ENCODE measurements at places on chromosomes 5 and 9.

DNA sequence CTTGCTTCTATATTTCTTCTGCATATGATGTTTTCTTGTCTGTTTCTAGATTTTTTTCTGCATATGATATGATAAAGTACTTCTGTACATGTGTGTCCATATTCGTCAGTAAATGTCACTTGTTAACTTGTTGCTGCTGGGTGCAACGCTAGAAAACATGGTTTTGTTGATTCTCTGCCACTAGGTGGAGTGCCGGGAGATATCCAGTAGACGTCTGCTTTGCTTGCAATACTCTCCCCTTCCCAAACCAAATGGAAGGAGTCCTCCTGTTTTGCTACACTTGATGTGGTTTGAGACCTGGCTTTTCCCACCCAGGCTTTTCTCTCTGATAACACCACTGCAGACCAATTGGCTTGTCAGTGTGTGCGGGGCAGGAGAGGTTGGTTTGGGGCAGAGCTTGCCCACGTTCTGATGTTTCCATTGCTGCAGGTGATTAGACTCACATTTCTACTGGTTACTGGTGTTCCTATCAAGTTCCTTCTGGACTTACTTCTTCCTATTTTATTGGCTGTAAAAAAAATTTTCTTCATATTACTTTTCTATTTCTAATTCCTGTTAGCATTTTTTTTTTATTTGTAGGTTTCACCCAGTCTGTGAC, 900.0 kb upstream of the CDH10 start:
- DNase-seq = no peak

DNA sequence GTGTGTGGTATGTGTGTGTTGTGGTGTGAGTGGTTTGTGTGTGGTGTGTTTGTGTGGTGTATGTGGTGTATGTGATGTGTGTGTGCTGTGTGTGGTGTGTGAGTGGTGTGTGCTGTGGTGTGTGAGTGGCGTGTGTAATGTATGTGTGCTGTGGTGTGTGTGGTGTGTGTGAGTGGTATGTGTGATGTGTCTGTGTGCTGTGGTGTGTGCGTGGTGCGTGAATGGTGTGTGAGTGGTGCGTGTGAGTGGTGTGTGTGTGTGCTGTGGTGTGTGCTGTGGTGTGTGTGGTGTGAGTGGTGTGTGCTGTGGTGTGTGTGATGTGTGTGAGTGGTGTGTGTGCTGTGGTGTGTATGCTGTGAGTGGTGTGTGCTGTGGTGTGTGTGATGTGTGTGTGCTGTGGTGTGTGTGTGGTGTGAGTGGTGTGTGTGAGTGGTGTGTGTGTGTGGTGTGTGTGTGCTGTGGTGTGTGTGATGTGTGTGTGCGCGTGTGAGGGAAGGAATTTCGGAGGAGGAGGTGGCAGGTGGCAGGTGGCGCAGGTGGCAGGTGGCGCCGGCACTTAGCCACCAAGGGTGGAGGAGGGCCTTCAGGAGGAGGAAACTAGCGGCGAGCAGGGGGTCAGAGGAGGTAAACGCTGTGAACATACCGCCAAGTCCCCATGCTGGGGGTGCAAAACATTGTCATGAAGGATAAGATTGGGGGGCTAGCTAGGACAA, 191.8 kb downstream of the MELK start:
- DNase-seq = no peak

GRCh38 chr5:124732428-124733328, 13.8 kb downstream of the ZNF608 start:
- no peak for DNase-seq

GRCh38 chr9:96156171-96156974, 145.6 kb downstream of the HSD17B3 start:
- DNase-seq = no peak

GRCh38 chr5:112917453-112917995, 4.5 kb downstream of the REEP5 start:
- no peak for DNase-seq

DNA sequence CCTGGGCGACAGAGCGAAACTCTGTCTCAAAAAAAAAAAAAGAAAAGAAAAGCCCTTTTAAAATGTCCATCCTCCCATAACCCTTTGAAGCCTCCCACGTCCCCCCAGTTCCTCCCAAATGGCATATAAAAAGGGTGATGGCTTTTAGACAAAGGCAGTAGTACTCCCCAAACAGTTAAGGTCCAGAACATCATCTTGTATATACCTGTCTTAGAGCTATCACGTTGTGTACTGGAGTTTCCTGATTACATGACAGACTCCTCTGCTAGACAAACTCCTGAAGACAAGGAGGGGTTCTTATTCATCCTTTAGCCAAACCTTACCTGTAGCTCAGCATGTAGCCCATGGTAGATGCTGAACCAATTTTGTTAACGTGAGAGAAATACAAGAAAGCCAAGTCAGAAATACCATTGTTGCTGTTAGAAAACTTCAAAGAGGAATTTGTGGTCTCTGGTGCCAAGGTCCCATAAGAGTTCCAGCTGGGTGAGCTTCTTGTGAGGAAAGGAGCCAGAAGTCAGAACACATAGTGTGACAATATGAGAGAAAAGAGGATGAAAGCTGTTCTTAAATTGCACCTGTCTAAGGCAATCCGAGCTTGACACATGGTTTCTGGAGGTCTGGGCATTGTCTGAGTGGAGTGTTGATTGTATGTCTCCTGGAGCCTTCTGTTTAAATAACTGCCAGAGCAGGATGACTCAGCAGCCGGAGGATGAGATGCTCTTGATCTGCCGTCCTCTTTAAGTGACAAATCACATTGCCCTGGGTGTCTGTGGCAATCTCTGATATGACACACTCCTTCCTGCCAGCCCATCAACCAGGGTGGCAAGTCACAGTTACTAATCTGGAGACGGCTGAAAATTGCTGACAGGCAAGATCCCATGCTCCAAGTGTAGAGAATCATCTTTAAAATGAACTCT, 69.1 kb downstream of the ARRDC3 start:
- peak; percentile 74 for DNase-seq

DNA sequence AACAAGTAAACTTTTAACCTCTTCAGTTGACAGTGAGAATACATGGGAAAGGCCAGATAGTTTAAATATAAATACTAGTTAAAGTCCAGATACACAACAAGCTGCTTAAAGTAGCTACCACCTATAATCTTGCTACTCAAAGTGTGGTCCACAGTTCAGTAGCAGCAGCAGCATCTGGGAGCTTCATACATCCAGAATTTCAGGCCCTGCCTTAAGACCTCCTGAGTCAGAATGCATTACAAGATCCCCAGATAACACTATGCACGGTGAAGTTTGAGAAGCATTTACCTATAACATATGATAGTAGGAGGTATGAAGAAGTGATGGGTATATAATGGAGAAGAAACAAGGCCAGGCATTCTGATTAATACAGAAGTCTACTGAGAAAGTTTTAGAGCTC, 244.5 kb downstream of the EFNA5 start:
- no peak for DNase-seq

DNA sequence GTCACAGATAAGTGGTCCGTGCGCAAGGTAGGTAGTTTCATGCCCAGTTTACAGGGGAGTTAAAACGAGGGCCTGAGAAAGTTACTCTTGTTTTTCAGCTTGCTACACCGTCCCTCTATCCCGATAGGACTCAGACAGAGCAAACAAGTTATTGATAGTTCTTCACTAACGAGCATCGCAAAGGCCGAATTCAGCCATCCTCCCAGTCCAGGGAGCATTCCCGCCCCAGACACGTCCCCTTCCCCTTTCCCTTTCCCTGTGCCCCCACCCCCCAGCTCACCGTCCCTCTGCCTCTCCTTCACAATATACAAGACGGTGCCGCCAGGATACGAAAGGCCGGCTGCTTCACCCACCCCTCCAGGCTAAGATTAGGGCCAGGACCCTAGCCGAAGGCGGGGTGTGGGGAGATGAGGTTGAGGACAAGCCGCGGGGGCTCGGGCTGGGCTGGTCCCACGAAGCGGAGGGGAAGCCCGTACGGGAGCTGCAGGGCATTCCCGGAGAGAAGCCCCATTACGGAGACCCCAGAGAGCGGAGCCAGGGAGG, 599 bp downstream of the KIAA1191 start:
- DNase-seq = no peak

GRCh38 chr5:139677736-139678613, 29.8 kb downstream of the CXXC5 start:
- no peak for DNase-seq

- DNase-seq = no peak
Measured at GRCh38 chr9:121071756-121072421, 2.9 kb upstream of the CNTRL start.

GRCh38 chr9:36346569-36346968, 53.5 kb downstream of the RNF38 start:
- DNase-seq = no peak

GRCh38 chr9:89042984-89043383, 51.7 kb downstream of the S1PR3 start:
- DNase-seq = no peak

GRCh38 chr5:31861601-31862000, 222.7 kb downstream of the PDZD2 start:
- no peak for DNase-seq

GRCh38 chr5:161546095-161546469, 443 bp downstream of the GABRB2 start:
- DNase-seq = no peak

GRCh38 chr5:151779531-151780125, 7.9 kb downstream of the G3BP1 start:
- no peak for DNase-seq

GRCh38 chr5:119187776-119188529, 117.1 kb downstream of the DMXL1 start:
- no peak for DNase-seq

DNA sequence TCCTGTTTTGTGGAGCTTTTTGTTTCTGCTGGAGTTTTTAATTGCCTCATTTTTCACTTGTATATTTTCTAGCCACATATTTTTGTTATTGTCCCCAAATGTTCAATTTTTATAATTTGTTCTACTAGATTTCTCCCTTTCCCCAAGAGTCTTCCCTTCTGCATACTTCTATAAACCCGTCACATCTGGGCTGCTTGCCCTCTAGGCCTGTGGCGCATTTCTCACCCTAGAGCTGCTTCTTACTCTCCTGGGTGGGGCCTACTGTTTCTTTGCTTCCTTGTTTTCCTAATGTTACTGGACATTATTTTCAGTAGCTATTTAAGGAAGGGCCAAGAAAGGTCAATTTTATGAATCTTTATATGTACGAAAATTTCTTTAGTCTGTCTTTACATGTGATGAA, 51.5 kb downstream of the NXNL2 start:
- DNase-seq = no peak

DNA sequence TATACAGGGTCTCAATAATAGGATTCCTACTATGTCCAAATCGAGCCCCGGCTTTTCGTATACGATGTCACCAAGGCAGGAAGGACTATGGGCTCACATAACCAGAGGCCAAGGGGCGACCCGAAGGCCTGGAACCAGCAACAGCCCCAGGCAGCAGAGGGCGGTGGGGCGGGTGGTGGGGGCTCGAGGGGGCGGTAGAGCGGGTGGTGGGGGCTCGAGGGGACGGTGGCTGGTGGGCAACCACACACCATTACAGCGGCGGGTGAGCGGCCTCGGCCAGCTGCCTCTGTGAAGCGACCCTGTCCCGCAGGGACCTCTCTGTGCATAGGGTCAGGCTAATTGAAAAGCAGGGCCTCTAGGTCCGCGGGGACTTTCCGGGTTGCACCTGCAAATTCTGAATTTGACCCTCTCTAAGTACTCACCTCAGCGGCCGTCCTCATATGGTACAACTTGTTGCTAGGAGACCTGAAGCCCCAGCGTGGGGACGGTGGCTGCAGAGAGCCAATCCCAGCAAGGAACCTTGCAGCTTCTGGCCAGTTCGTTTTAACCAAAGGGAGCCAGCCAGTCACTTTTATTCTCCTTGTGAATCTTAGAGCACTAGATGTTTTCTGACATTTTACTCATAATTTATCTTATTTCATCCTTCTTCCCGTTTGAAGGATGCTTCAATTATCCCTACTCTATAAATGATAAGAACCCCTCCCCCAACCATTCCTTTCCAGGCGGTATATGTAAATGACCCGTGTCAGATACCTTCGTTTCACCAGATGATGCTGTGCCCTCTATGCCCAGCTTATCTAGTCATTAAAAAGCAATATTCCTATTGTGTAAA, at the start of gene NME5:
Gene NME5, minus strand, starts transcription at position 480 of the 832 bp plus-strand sequence. CDS start 648 bp downstream, outside the sequence.
- no peak for DNase-seq

DNA sequence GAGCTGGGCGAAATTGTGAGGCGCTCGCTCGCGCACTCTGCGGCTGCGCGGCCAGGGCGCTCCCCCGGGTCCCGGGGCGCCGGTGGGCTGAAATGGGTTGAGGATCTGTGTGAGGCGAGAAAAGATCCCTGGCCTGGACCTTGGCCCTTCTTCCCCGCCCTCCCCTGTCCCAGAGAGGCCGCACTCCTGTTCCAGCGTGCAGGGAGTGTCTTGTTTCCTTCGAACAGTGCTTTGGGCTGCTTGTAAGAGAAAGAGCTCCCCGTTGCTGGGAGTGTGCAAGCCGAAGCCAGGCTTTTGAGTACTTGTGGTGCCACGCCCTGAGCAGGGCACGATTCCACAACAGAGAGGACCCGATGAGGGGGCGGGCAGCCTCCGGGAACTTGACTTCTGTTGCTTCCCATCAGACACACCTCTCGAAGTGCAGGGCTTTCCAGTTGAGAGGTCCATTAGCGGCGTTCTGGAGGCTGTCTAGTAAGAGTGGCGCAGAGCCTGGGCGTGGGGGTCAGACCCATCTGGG, 535 bp downstream of the DOLPP1 start:
- DNase-seq = no peak

- DNase-seq = no peak
Measured at GRCh38 chr5:138711811-138712210, 41.4 kb upstream of the CTNNA1 start.

DNA sequence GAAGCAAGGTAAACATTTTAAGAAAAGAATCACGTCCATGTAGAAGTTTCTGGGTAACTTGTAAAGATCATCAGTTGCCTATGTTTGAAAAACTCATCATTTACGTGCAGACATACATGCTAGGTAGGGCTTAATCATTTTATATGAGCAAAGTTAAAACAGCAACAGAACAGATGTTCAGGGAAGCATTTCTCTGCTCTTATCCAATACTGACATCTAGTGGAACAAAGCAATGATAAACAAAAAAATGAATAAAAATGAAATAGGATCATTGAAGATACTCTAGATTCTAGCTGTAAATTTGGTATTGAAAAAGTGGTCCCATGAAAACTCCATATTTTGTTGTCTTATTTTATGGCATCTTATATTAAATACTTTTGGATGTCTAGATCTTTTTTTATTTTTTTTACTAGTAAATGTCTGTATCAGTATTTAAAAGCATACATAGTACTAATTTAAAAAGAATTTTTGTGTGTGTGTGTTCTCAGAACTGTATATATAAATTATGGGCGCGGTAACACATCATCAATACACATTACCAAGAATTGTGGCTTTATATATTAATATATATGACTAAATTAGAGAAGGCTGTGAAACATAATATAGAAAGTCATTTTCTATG, 1050.2 kb downstream of the CDH12 start:
- DNase-seq = no peak

- DNase-seq = no peak
Measured at GRCh38 chr9:68895741-68896478, 118.0 kb downstream of the PRKACG start.

GRCh38 chr5:68395302-68395701, 179.7 kb downstream of the PIK3R1 start:
- DNase-seq = no peak
